DMS53 (cell line): ENCODE measurements at places on chromosomes 2 and 18.
A peak's percentile ranks its signal among the peaks of the same experiment; 100 is the strongest.

DNA sequence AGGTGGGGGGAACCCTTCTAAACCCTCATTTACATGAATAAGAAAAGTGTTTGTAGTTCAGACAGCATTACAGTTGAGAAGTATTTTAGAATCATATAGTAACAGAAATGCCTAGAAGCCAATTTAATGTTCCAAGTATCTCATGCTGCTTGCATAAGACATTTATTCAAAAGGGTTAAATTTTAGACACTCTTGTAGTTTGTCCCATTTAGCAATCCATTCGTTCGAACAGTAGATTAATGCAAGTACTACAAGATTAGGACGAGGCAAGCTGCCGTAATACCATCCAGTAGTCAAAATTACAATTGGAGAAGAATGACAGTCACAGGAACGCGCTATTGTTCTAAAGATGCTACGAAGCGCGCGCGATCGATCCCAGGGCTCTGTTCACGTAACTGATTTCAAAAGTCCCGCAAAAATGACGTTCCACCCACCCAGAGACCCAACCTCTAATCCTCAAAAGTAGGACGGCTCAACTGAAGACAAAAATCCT lies 1.2 kb downstream of the TMEM237 start:
- DNase-seq = peak; percentile 91

DNA sequence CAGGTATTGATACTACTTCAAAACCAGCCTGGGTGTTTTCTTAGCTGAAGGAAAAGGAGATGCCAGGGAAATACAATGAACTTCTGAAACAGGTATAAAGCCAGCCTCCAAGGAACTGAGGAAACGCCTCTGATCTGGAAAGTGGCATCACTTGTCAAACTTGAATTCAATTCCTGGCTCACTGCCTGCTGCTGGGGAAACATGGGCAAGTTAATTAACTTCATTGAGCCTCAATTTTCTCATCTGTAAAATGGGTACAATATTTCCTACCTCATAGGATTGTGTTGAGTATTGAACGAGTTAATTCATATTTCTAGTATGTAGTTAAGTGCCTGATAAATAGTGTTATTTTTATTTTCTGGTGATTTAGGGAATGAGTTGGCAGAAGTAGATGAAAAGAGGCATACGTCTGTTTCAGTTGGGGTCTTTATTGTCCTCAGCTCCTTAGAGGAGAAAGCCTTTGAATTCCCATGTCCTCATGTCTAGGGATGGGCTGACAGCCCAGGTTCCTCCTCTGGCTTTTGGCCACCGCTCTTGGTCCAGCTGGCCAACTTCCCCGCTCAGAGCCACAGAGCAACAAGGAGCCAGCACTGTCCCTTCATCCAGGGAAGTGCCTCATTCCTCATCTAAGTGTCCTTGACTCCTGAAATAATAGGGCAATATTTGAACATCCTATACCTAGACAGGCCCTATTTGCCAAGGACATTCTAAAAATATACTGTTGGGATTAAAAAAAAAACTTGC lies 210.5 kb upstream of the GATA6 start:
- no peak for DNase-seq

- no peak for DNase-seq
Observed at GRCh38 chr2:228426502-228427216, 245.2 kb upstream of the SPHKAP start.

GRCh38 chr2:122180972-122181371 lies 425.5 kb downstream of the TSN start:
- peak; percentile 11 for DNase-seq
